MG63 (cell line): ENCODE measurements at places on chromosomes 6 and 20. TPM values are rescaled to one million over a fixed set of nuclear protein-coding genes. Genes with fewer than 3 reads are reported as not detected.

The BPIFA1 gene
- total RNA-seq: not detected in 2 replicates

The GPRC6A gene
- not detected in 2 replicates for total RNA-seq

The LINC00237 gene
- total RNA-seq: not detected in 2 replicates

The DEFB123 gene
- total RNA-seq: not detected in 2 replicates

The STMND1 gene
- not detected in 2 replicates for total RNA-seq
